SK-MEL-5 (cell line): ENCODE measurements at places on chromosomes 11 and 22. TPM values are rescaled to one million over a fixed set of nuclear protein-coding genes. Genes with fewer than 3 reads are reported as not detected.

Gene SSTR3
- not detected in 2 replicates for total RNA-seq

Gene SC5D
- total RNA-seq: 40.4 and 44.9 TPM in 2 replicates

Gene CDC42EP2
- 0.42 and 1.2 TPM in 2 replicates for total RNA-seq

Gene NFAM1
- total RNA-seq: not detected in 2 replicates

Gene TRMT112
- 113 and 127 TPM in 2 replicates for total RNA-seq

Gene MAPK8IP2
- total RNA-seq: 18.8 and 20.0 TPM in 2 replicates
